ENCODE measurements at places on chromosomes 2 and 18.

- DNase-seq = no peak
Observed at GRCh38 chr2:39541011-39541930, 104.2 kb upstream of the MAP4K3 start.

DNA sequence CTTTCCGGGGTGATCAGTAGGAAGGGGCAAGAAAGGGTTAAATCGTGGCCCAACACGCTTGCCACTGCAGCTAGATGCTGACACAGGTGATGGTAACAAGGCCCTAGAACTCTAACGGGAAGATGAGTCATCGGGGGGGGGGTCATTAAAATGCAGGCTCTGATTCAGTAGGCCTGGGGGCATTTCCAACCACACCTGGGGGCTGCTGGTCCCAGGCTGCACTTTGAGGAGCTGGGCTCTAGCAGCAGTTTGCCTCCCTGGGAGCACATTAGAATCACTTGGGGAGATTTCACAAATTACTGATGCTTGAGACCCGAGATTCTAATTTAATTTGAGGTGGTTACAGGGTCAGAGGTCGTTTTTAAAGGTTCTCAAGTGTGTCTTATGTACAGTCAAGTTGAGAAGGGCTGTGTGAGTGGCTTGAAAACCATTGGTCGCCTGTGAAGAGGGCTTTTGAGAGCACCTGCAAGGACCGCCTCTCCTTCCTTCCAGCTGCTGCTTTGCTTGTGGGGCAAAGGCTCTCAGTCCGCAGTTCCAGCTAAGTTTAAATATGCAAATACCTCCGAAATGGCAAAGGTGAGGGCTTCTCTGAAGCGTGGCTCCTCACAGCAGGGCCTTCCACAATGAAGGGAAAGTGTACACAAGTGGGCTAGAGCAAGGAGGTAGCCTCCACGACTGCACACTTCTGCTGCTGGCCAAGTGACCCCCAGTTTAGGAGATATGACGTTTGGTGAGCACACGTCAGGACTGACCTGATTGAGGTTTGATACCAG is 128.0 kb upstream of the MSH6 start:
- DNase-seq = no peak

GRCh38 chr2:2044269-2045057 is 286.6 kb downstream of the MYT1L start:
- DNase-seq = no peak

DNA sequence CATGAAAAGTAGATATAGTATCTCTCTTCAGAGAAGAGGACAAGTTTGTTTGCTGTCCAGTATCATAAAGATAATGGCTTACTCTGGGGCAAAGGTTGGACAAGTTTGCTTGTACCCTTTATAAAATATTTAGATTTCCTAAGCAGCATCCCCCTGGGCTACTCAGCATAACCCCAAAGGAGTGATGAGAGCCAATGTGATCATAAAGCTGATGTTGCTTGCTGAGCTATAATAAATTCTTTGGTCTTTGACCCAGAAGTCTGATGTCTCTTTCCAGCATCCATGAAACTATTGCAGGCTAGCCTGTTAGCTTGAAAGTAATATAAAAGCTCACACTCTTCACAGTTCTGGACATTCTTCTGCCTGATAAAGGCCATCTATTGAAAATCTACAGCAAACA is 138.3 kb upstream of the STON1 start:
- DNase-seq = no peak

- DNase-seq = no peak
Observed at GRCh38 chr2:70716131-70716743, 51.8 kb downstream of the ADD2 start.

DNA sequence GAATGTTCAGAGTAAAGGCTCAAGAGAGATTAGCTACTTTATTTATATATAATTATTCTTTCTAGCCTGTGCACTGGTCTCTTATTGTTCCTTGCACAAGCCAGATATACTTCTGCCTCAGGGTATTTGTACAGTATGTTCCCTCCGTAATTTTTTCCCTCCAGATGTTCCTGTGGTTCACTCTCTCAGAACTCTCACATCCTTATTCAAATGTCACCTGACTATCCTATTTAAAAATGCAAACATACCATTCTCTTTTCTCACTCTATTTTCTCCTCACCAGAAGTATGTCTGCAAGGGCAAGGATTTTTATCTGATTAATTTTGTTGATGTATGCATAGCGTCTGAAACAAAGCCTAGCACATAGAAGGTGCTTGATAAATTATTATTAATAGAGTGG is 64.0 kb upstream of the CERS6 start:
- DNase-seq = no peak

Measured in activated naive CD4-positive, alpha-beta T cell treated with anti-CD3 and anti-CD28 coated beads for 36 hours (primary cell).